ENCODE measurements at places on chromosomes 12 and 14. TPM values are rescaled to one million over a fixed set of nuclear protein-coding genes. Genes with fewer than 3 reads are reported as not detected.

RPS6KA5 gene
- polyA plus RNA-seq = 9.7 TPM

SLC8B1 gene
- polyA plus RNA-seq = 16.8 TPM

PRB2 gene
- polyA plus RNA-seq = not detected

EIF4B gene
- 539 TPM for polyA plus RNA-seq

ORMDL2 gene
- polyA plus RNA-seq = 25.6 TPM

ZFHX2 gene
- polyA plus RNA-seq = 4.7 TPM

KLRC4 gene
- 0.43 TPM for polyA plus RNA-seq

BEGAIN gene
- polyA plus RNA-seq = 2.9 TPM

GATC gene
- polyA plus RNA-seq = 23.1 TPM

FOXN4 gene
- polyA plus RNA-seq = 1.1 TPM

ZNF385A gene
- polyA plus RNA-seq = 16.8 TPM

SLC5A8 gene
- not detected for polyA plus RNA-seq

CLECL1 gene
- 0.63 TPM for polyA plus RNA-seq

CD4 gene
- 108 TPM for polyA plus RNA-seq

ABCC9 gene
- polyA plus RNA-seq = 18.1 TPM

PRIM1 gene
- 31.2 TPM for polyA plus RNA-seq

SOAT2 gene
- polyA plus RNA-seq = 0.24 TPM

APOLD1 gene
- 10.6 TPM for polyA plus RNA-seq

TSPAN8 gene
- 1.1 TPM for polyA plus RNA-seq

CLEC2D gene
- 30.9 TPM for polyA plus RNA-seq

NT5DC3 gene
- 7.7 TPM for polyA plus RNA-seq

PRKD1 gene
- polyA plus RNA-seq = 22.8 TPM

G2E3 gene
- 32.3 TPM for polyA plus RNA-seq

KRT72 gene
- 0.18 TPM for polyA plus RNA-seq

SMARCD1 gene
- 141 TPM for polyA plus RNA-seq

ATF7IP gene
- 51.8 TPM for polyA plus RNA-seq

OLR1 gene
- 1.8 TPM for polyA plus RNA-seq

SALL2 gene
- polyA plus RNA-seq = 44.6 TPM

GSC gene
- not detected for polyA plus RNA-seq

PPP4R4 gene
- 0.54 TPM for polyA plus RNA-seq

LAG3 gene
- polyA plus RNA-seq = 2.9 TPM

MAP3K9 gene
- polyA plus RNA-seq = 3.6 TPM

ALG10B gene
- 16.7 TPM for polyA plus RNA-seq

Data from right lung (tissue), 10 donors.